ENCODE measurements at places on chromosomes 5 and 9.

- no peak for DNase-seq
Measured at GRCh38 chr5:38602641-38603040, 46.2 kb upstream of the LIFR start.

DNA sequence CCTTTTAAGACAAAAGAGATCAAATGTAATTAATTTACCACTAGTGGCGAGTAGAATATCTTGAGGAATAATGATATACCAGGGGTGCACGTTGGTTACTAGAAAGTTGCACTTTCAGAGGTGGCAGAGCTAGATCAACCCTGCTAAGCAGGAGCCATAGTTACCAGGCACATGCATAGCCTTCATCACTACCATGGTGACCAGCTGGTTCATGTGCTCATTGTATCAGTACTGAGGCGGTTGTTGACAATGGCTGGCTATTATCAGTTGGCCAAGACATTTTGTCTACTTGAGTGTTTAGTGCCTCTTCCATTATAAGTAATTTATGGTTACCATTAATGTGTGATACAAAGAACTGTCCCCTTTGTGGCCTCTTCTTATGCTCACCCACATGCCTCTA, 201.2 kb downstream of the FGF10 start:
- no peak for DNase-seq

GRCh38 chr5:115180165-115180709, 10.5 kb upstream of the TRIM36 start:
- no peak for DNase-seq

DNA sequence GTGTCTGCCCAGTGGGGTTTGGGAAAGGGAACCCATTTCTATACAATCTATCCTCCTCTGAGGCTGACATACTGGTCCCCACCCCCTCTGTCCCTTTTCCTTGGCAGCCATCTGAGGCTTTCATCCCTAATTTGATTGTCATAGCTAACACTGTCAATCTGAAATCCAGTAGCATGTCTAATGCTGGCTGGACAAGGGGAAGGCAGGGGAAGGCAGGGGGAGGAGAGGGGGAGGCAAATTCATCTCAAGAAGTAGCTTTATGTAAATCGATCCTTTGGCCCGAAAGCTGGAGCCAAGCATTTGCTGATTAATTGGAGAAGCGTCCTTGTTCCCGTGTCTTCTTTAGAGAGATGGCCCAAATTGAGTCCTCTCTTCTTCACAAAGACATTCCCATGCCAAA, 314.1 kb upstream of the PANK3 start:
- DNase-seq: no peak

GRCh38 chr9:3856592-3856991, 330.8 kb upstream of the RFX3 start:
- DNase-seq: no peak

Measured in right renal pelvis (tissue), 4 donors.